CD4-positive, alpha-beta T cell treated with Interferon alpha-2 for 1 hour (primary cell): ENCODE measurements at places on chromosomes 2 and 18.

GRCh38 chr18:23967321-23968089 lies 47.0 kb upstream of the TTC39C start:
- peak; percentile 38 for DNase-seq

DNA sequence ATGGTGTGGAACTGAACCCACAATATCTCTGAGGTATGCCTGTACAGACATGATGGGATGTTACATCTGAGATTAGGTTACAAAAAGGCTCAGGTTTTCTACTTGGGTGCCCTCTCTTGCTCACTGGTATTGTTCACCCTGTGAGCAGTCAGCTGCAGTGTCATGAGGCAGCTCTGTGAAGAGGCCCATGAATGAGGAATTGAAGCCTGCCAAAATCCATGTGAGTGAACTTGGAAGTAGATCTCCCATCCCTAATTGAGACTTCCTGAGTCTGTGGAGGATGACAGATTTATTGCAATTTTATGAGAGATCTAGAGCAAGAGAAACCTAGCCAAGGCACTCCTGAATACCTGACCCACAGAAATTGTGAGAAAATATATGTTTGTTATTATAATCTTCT lies 404.9 kb upstream of the ZEB2 start:
- DNase-seq: no peak

- DNase-seq: no peak
Observed at GRCh38 chr2:160920791-160921303, 239.4 kb upstream of the TANK start.

GRCh38 chr2:108607706-108608301 lies 73.5 kb downstream of the LIMS1 start:
- peak; percentile 48 for DNase-seq

DNA sequence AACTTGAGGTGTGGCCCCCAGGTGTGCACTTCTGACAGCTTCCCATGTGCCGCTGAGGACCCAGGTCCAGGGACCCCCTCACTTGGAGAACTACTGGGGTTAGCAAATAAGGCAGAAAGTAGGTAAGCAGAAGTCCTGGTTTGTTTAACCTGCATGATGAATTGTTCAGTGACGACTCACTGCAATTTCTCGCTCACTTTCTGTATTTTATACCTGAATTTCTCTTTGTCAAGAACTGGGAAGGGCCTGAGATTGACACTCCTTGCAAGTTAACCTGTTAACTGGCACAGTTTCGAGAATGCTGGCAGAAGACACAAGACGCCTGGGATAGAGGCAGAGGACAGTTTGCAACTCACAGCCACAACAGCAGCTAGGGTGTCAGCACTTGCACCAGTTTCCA lies 164.5 kb upstream of the NCK2 start:
- DNase-seq: no peak

GRCh38 chr2:181367906-181368435 lies 89.2 kb upstream of the ITGA4 start:
- DNase-seq: no peak

DNA sequence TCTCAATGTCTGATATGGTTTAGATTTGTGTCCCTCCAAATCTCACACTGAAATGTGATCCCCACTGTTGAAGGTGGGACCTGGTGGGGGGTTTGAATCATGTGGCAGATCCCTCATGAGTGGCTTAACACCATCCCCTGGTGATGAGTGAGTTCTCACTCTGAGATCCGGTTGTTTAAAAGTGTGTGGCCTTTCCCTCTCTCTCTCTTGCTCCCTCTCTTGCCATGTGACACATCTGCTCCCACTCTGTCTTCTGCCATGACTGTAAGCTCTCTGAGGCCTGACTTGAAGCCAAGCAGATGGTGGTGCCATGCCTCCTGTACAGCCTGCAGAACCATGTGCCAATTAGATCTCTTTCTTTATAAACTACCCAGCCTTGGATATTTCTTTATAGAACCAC lies 108.8 kb downstream of the RBMS1 start:
- DNase-seq: no peak

DNA sequence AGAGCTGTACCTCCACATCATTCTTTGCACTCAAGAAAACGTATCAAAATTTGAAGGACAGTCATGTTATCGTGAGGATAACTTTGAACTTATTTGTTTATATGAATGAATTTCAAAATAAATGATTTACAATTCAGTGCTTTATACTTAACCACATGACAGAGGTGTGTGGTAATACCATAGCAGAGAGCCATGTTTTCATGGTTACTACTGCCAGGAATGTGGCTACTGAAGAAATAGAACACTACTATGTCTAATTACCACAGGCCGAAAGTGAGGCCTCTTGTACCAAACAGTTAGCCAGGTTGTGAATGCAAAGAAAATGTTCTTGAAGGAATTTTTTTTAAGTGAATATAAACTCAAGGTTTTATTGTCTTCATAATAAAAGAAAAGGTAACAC lies 49.2 kb downstream of the AAK1 start:
- no peak for DNase-seq

- DNase-seq: no peak
Observed at GRCh38 chr18:654601-655000, 2.9 kb upstream of the TYMS start.

DNA sequence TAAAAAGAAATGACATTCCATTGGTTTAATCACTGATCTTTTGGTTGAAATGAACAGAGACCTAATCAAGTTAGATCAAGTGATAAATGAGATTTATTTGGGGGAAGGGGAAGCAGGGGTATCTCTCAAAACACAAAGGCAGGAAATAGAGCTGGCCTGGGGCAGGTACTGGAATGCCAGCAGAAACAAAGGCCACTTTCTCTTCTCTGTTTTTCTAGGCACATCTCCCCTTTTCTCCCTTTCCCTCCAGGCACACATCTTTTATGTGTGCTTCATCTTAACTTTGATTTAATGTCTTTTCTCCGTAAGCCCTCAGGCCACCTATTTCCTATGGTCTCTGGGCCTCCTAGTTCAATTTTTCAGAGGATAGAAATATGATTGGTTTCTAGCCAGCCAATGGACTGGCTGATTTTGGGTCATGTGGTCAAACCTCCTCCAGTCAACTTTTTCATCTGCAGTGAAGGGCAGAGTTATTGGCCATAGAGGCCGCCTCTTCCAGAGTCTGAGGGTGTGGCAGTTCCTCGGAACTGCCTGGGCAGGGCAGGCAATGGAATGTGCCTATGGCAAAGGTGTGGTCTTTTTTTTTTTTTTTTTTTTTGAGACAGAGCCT lies 58.9 kb upstream of the FAM136A start:
- no peak for DNase-seq

GRCh38 chr2:101038455-101039255 lies 36.6 kb downstream of the RPL31 start:
- DNase-seq: no peak

GRCh38 chr2:30636311-30636710 lies 170.9 kb downstream of the CAPN13 start:
- no peak for DNase-seq

GRCh38 chr2:134327367-134327766 lies 73.5 kb downstream of the MGAT5 start:
- no peak for DNase-seq

GRCh38 chr2:55416786-55417568 lies 2.7 kb downstream of the CCDC88A start:
- no peak for DNase-seq

GRCh38 chr18:49651033-49651432 lies 89.2 kb downstream of the LIPG start:
- DNase-seq: no peak

GRCh38 chr2:171541202-171541887 lies 19.1 kb downstream of the CYBRD1 start:
- DNase-seq: no peak

- no peak for DNase-seq
Observed at GRCh38 chr2:54012538-54013141, 41.8 kb upstream of the PSME4 start.

DNA sequence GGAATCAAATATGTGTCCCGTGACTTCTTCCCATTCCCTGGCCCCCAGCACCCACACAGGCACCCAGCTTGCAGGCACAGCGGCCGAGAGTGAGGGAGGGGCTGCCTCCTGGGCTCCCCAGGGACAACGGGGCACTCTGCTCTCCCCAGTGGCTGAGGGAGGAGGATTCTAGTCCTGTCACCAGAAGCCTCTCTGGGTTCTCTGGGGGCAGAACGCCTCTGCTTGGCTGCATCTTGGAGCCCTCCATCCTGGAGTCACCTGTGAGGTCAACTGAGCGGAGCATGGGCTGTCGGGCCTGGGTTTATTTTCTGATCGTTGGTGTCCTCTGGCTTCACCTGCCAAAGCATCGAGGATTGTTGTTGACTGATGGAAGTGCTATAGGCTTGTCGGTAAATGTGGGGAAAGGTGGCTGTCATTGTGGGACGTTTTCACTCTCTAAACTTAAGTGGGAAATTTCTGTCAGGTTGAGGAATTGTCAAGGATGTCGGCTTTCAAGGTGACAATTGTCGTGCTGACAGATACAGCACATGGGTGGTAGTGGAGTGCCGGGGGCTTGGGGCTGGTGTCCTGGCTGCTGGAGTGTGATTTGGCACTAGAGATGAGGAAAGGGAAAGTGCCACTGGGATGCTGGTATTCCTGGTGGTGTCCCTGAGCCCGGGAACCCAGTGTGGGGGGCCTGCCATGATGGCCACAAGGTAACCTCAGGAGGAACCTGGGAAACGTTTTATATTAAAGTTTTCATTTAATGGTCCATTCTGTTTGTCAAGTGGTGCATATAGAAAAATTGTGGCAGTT lies 13.6 kb downstream of the SH3RF3 start:
- DNase-seq: no peak

DNA sequence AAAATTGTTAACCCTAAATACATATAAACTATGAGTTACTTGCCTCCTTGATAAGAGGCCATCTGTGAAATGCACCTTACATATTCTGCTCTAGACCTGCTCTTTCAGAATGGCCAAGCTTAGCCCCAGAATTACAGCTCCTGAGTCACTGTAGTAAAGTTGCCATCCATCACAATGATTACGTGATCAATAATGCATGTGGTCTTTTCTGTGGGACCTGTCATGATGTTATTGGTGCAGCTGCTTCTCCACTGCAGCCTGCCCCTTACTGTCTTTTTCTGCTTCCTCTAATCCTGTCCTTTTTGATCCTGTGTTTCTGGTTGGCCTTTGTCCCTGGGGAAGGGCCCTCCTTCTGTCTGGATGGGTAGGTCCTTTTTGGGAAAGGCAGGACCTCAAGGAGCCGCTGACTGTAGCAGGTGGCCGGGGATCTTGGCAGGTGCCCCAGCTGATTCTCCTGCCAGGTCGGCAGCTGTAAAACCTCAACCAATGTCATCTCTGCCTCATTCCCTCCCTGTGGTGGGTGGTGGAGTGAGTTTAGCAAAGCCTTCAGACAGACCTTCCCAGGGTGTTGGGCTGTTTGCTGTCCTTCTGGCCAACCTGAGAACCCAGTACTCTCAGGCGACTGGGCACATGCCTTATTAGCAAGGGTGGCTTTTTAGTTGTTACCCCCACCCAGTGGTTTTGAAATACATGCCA lies 126.2 kb upstream of the EML6 start:
- DNase-seq: no peak

GRCh38 chr2:233882353-233882752 lies 14.2 kb upstream of the MSL3B start:
- DNase-seq: no peak

DNA sequence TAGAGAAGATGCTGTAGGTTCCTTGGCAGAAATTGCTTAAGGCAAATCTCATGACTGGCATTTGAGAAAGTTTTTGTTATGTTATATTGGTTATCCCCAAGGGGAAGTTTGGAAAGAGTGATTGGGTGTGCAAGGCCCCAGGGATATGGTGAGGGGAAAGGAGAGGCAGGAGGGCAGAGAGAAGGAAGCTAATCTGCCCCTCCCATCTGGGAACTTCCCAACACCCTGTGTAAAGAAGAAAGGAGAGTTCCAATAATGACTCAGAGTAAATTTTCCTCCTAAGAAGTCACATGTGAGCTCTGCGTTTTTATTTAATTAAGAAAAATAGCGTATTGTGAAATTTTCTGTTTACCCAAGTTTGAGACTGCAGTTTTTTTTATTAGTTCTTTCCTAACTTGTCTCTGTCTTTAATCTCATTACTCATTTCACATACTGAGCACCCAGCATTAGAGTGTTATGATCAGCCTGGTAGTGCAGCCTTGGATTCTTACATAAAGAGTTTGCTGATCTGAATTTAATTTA lies 3.1 kb upstream of the KYNU start:
- peak; percentile 22 for DNase-seq

DNA sequence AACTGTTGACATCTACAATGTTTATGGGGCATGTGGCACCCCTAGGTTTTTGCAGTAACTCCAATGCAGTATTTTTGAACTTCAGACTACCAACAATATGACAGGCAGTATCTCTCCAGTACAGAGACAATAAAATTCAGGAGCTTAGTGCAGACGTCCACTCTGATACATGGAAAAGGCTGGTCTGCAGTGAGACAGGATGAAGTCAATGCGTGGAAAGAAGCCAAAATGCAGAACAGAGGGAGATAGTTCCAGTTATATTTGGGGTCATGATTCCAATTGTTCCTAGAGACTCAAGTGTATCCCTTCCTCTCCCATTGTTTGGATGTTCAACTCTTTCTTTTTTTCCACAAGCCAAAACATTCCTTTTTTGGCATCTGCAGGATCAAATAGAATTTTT lies 18.7 kb upstream of the SMAD2 start:
- no peak for DNase-seq

DNA sequence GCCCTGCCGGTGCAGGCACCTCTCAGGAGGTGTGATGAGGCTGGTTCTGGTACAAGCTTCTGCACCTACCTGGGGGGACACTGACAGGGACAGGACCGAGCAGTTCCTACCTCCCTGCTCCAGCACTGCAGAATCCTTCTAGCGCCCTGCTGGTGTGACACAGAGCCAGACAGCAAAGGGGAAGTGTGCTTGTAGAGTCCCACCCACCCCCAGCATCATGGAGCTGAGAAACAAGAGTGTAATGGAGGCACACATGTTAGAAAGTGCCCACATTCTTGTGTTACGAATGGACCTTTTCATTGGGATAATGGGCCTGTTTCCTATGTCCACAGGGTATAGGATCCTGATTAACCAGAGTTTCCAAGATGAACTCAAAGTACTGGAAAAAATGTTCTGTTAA lies 38.3 kb downstream of the OXER1 start:
- peak; percentile 19 for DNase-seq

DNA sequence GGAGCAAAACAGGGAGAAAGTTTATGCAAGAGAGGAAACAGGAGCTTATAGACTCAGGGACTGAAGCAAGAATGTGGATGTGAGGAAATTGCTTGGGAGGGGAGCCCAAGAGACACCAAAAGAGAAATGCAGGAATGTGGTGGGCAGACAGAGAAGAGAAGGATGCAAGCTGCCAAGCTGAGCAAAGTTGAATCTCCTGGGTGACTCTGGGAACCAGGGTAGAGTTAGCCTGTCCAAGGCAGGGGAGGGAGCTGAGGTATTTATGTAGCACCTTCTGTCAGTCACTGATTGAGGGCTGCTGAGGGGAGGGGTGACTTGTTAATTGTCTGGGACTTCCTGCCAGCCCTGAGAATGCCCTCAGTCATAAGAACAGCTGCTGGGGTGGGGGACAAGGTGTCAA lies 464.3 kb downstream of the NBAS start:
- no peak for DNase-seq

GRCh38 chr2:45908316-45909170 lies 257.1 kb downstream of the PRKCE start:
- DNase-seq: no peak

GRCh38 chr2:38731684-38732221 lies 19.4 kb downstream of the SRSF7 start:
- DNase-seq: no peak

GRCh38 chr2:181605889-181606837 lies 50.7 kb downstream of the CERKL start:
- DNase-seq: no peak

GRCh38 chr2:151553-152334 lies 105.4 kb upstream of the FAM110C start:
- DNase-seq: no peak

GRCh38 chr2:181573140-181573736 lies 83.7 kb downstream of the CERKL start:
- peak; percentile 5 for DNase-seq
